ENCODE measurements at places on chromosomes 12 and 14.

- DNase-seq: no peak
These were observed 10.4 kb downstream of the KRT83 start for GRCh38 chr12:52310622-52311284.

DNA sequence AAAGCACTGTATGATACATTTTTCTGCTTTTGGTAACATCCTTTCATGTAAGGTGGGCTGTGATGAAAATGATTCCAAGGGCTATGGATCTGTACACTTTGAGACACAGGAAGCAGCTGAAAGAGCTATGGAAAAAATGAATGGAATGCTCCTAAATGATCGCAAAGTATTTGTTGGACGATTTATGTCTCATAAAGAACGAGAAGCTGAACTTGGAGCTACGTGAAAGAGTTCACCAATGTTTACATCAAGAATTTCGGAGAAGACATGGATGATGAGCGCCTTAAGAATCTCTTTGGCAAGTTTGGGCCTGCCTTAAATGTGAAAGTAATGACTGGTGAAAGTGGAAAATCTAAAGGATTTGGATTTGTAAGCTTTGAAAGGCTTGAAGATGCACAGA is 22.1 kb upstream of the SRGAP1 start:
- DNase-seq: no peak

DNA sequence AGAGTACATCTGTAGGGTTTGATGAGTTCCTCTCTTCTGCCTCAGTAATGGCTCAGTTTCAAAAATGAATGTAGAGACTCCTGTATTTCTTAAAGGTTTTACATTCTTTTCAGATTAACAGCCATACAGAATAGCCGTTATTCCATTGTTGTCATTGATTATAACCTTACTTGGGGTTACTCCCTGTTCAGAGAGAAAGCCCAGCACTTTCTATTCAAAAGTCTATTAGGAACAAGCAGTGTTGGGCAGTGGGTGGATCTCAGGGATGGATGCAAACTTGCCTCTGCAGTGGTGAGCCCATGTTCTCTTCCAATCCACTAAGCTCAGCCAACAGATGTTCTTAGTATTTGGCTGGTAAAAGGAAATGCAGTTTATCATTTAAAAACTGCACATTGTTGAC is 342.6 kb upstream of the E2F7 start:
- DNase-seq: no peak

DNA sequence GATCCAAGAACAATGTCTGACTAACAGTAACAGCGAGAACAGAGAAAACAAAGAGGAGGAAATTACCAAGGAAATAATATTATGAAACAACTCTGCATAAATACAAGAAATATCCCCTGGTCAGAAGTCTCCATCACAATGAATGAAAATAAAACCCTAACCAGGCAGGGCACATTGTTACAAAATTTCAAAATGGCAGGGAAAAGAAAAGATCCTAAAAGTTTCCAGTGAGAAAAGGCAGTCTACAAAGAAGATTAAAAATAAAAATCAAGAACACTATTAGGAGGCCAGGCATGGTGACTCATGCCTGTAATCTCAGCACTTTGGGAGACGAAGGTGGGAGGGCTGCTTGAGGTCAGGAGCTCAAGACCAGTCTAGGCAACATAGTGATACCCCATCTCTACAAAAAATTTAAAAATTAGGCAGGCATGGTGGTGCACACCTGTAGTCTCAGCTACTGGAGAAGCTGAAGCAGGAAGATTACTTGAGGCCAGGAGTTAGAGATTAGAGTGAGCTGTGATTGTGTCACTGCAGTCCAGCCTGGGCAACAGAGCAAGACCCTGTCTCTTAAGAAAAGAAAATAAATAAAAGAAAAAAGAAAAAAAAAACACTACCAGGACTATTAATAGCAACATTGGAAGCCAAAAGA is 47.8 kb downstream of the FERMT2 start:
- DNase-seq: no peak

Data from BE2C (cell line).